Right ventricle myocardium inferior (tissue), 1 donor: ENCODE measurements at places on chromosomes 6 and 20. TPM values are rescaled to one million over a fixed set of nuclear protein-coding genes. Genes with fewer than 3 reads are reported as not detected.

DNA sequence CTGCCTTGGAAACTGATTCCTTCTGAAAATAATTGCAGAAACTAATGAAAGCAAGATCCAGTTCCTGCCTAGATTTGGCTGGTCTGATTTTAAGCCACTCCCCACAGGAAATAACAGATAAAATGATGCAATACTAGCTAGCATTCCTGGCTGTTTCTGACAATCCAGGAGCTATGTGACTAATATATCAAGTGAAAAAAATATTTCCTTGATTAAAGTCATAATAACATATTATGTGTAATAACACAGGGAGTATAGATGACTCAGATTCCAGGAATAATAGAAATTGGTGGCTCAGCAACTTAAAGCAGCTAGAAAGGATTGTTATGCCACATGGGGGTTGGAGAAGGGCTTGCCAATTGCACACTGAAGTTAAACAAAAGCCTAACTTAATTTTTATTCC, 182.7 kb upstream of the SALL4 start:
- DNase-seq = no peak

- DNase-seq = no peak
Observed at GRCh38 chr6:105880030-105880492, 206.1 kb upstream of the PRDM1 start.

HLA-DPA1 gene
- total RNA-seq = 42.8 TPM

XKR7 gene
- not detected for total RNA-seq
